ENCODE measurements at places on chromosomes 11 and 22. TPM values are rescaled to one million over a fixed set of nuclear protein-coding genes. Genes with fewer than 3 reads are reported as not detected.
A peak's percentile ranks its signal among the peaks of the same experiment; 100 is the strongest.

The CHST1 gene
- total RNA-seq, result 2.0 TPM

DNA sequence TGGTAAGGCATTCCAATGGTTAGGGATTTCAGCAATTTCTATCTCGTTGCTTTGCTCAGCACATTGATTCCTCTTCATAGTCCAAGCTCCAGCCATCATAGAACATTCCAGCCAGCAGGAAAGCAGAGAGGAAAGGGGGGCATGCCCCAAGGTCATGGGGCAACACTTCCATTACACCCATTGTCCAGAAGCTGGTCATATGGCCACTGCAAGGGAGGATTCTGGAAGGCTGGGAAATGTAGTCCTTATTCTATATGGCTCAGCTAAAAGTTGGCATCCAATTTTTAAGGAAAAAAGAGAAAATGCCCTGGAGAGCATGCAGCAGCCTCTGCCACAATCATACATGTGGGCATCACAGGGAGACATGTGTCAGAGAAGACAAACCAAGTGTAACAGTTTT lies 47.1 kb upstream of the RCN1 start:
- H3K27me3 ChIP-seq, result no peaks in the 10 kb centered on the region
- no peaks in the 10 kb centered on the region for H3K36me3 ChIP-seq
- H3K4me3 ChIP-seq, result no peak overlapping the region
- no peak overlapping the region for H3K27ac ChIP-seq
- DNase-seq, result no peak
- no peaks in the 10 kb centered on the region for H3K4me1 ChIP-seq

DNA sequence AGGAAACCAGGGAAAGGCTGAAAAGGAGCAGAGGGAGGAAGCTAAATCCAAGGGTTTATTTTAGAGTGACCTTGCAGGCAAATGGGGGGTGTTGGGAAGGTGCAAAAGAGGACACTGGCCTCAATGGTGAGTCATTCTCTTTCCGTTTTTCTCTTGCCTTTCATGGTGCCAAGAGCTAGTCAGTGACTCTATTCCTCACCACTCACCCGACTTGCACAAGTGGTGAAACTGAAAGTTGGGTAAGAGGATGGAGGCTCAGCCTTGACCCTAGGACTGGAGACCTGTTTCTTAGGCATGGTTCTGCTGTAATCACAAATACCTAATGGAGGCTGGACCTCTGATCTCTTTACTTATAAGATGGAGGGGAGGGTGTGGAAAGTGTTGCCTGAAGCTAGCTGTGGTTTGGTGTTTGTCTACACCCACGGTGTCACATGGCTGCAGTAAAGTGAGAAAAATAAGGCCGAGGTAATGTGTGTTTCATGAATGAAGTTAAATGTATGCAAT lies 67.3 kb upstream of the CREB3L1 start:
- no peaks in the 10 kb centered on the region for H3K36me3 ChIP-seq
- no peaks in the 10 kb centered on the region for H3K27me3 ChIP-seq
- H3K27ac ChIP-seq, result no peak overlapping the region
- no peak for DNase-seq

GRCh38 chr11:122097419-122098001 lies 18.5 kb downstream of the BLID start:
- no peak for DNase-seq
- H3K27me3 ChIP-seq, result no peaks in the 10 kb centered on the region
- H3K4me1 ChIP-seq, result no peaks in the 10 kb centered on the region
- H3K27ac ChIP-seq, result peak overlapping the region; percentile 87
- H3K36me3 ChIP-seq, result no peaks in the 10 kb centered on the region
- peak overlapping the region; percentile 32 for H3K4me3 ChIP-seq

GRCh38 chr11:1086171-1087102 lies 11.8 kb downstream of the MUC2 start:
- H3K36me3 ChIP-seq, result no peaks in the 10 kb centered on the region
- no peak overlapping the region for H3K27ac ChIP-seq
- no peak for DNase-seq
- no peaks in the 10 kb centered on the region for H3K27me3 ChIP-seq
- no peak overlapping the region for H3K4me3 ChIP-seq

The COMMD9 gene
- total RNA-seq, result 22.6 TPM

DNA sequence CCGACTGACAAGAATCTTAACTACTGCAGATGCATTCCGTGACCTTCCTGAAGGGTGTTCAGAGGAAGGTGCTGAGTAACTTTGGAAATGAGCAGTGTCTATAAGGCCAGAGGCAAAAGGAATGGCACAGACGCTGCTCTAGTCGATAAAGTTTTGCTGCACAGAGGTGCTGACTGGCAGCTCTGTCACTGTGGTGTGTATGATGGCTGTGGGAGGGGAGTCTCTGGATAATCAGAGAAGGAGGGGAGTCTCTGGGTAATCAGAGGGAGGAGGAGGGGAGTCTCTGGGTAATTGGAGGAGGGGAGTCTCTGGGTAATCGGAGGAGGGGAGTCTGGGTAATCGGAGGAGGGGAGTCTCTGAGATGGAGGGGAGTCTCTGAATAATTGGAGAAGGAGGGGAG lies 18.4 kb downstream of the PTDSS2 start:
- H3K4me1 ChIP-seq, result peaks cover 11% of the 10 kb centered on the region
- no peak overlapping the region for H3K4me3 ChIP-seq
- H3K27ac ChIP-seq, result peak overlapping the region; percentile 93
- H3K36me3 ChIP-seq, result no peaks in the 10 kb centered on the region
- DNase-seq, result no peak

The PKDREJ gene
- total RNA-seq, result not detected

GRCh38 chr22:43833286-43834240 lies 21.5 kb upstream of the EFCAB6 start:
- no peaks in the 10 kb centered on the region for H3K36me3 ChIP-seq
- no peaks in the 10 kb centered on the region for H3K27me3 ChIP-seq
- peaks cover 13% of the 10 kb centered on the region for H3K4me1 ChIP-seq
- H3K27ac ChIP-seq, result no peak overlapping the region
- no peak for DNase-seq
- no peak overlapping the region for H3K4me3 ChIP-seq

The OR4A16 gene
- total RNA-seq, result not detected

DNA sequence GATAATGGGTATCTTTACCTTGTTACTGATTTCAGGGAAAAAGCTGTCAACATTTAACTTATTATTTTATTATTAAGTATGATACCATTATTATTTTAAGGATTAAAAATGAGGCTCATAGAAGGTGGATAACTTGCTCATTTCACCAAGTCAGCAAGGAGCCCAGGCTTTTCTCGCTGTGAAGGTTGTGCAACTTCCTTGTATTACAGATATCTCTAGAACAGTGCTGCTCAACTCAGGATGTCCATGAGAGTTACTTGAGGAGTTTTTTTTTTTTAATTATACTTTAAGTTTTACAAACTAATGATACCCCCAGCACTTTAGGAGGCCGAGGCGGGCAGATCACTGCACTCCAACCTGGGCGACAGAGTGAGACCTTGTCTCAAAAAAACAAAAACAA lies 98.2 kb downstream of the INSC start:
- H3K27me3 ChIP-seq, result no peaks in the 10 kb centered on the region
- H3K27ac ChIP-seq, result no peak overlapping the region
- H3K4me3 ChIP-seq, result no peak overlapping the region
- DNase-seq, result no peak
- H3K4me1 ChIP-seq, result no peaks in the 10 kb centered on the region

Measured in vagina (tissue), 2 donors.